Skin of body (tissue), 3 donors: ENCODE measurements at places on chromosomes 13 and 19. TPM values are rescaled to one million over a fixed set of nuclear protein-coding genes. Genes with fewer than 3 reads are reported as not detected.

DNA sequence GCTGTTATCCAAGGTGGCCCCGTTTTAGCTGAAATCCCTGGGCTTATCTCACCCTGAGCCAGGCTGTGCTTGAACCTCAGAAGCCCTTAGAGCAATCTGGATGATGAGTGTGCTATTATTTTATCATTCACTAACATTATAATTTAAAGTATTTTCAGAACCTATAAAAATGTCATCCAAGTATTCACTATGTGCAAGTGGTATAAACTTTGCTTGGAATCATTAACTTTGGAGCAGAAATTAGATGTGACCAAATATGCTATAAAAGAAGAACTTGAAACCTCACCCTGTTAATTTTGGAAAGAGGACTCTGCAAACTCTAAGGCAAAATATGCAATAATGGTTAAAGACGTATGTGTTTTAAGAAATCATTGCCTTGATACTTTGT is 147.5 kb downstream of the USP12 start:
- no peak for DNase-seq

DNA sequence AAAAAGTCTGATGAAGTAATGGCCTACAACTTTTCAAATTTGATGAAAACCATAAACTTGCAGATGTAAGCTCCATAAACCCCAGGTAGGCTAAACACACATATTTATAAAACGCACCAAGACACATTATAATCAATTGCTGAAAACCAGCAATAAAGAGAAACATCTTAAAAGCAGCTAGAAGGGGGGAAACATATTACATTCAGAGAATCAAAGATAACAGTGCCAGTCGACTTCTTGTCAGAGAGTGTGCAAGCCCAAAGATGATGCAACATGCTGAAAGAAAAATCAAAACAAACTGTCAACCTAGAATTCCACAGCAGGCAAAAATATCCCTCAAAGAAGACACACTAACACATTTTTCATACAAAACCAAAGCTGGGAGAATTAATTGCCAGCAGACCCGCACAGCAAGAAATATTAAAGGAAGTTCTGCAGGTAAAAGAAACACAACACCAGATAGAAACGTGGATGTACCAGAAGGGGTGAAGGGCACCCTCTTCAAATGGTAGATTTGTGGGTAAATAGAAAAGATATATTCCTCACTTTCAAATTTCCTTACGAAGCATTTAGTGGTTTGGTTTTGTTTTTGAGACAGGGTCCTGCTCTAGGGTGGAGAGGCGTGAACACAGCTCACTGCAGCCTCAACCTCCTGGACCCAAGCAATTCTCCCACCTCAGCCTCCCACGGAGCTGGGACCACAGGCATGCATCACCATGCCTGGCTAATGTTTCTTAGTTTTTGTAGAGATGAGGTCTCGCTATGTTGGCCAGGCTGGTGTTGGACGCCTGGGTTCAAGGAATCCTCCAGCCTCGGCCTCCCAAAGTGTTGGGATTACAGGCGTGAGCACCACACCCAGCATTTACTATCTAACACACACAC is 16.5 kb upstream of the ATP1A3 start:
- no peak for DNase-seq

DNA sequence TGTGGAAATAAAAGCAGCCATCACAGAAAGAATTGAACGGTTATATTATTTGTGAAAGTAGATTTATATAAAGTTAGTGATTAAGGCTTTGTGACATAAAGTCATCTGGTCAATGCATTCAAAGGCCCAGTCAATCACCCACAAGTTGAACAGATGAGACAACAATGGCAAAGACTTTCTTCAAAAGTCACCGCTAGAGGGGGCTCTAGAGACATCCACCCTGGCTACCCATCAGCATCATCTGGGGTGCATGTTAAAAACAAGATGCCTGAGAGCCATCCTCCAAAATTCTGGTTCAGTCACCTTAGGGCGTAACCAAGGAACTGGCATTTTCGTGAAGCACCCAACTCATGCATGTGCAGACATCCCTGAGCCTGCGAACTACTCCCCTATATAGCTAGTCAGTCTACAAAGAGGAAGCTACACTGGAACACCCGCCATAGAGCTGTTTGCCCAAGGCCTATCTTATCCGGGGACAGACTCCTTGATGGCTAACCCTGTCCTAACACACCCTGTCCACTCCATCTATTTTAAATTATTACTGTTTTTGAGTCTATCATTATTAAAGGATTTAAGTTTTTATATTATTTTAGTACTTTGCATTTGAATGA is 970.5 kb downstream of the UQCRFS1 start:
- no peak for DNase-seq

GRCh38 chr13:31686670-31687425 is 52.5 kb upstream of the RXFP2 start:
- DNase-seq, result peak; percentile 57

GRCh38 chr13:109241160-109241559 is 545.2 kb downstream of the IRS2 start:
- DNase-seq, result no peak

DNA sequence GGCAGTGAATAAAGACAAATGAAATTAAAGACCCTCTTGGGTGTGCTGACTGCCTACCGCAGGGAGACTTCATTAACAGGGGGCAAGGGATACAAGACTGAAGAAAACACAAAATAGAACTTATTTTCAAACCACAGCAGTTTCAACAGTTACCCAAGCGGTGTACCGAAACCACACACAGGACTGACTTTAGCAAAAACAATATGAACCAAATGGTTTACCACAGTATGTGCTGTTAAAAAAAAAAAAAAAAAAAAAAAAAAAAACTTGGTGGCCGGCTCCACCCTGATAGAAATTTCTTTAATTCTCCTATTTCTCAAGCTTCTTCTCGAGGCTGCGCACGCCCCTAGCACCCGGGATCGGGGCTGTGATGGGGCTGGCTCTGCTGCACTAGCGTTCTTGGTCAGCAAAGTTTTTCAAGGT is 42.6 kb downstream of the KLF2 start:
- no peak for DNase-seq

GRCh38 chr19:40441719-40442253 is 2.3 kb downstream of the SERTAD3 start:
- DNase-seq, result no peak

DNA sequence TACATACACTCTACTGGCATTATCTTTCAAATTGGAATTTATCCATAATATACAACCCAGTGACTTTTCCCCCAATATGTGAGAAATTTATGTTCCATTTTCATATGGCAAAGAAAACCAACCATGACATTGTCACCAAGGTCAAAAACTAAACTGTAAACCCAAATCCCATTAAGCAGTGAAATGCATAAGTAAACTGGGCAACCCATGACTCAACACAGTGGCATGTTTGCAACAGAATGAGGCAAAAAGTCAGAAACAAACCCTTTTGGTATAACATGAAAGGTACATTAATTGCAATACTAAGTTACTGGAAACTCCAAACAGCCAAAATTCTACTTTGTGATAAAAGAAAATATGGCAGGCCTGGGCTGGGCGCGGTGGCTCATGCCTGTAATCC is 4.9 kb downstream of the ZNF878 start:
- DNase-seq, result no peak

- no peak for DNase-seq
These were observed 327.8 kb downstream of the ATP8A2 start for GRCh38 chr13:25699600-25699999.

DNA sequence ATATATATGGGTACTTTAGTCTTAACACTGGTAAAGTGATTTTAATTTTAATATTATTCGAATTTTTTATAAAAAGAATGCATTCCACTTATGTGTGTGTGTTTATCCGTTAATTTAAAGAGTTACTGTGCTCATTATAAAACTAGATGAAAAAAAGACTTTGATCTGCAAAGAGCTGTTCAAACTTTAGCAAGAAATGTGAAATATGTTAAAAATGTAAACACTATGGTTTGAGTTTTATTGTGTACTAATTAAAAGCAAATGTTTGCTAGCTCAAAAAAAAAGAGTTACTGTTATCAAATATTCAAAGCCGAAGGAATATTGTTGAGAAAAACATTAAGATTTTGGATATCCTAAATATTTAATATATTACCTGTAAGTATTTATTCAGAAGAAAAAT is 34.5 kb downstream of the UFM1 start:
- DNase-seq, result no peak

- no peak for DNase-seq
These were observed 124.4 kb upstream of the SPRY2 start for GRCh38 chr13:80465321-80465720.

- no peak for DNase-seq
These were observed 18.2 kb upstream of the ZNF14 start for GRCh38 chr19:19750842-19751790.

DNA sequence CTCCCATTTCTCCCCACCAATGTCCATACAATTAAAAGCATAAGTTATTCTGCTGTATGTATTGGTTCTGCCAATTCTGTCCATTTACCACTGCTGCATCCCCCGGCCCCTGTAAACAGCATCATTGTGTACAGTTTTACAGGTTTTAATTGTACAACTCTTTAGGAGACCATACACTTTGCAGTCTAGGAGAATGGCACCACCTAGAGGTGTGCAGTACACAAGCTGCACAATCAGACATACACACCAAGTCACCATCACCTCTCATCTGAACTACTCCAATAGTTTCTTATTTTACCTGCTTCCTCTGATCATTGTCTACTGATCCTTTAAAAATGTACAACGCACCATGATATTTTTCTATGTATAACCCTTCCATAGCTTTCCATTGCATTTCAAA is 855.9 kb upstream of the KLHL1 start:
- no peak for DNase-seq

DNA sequence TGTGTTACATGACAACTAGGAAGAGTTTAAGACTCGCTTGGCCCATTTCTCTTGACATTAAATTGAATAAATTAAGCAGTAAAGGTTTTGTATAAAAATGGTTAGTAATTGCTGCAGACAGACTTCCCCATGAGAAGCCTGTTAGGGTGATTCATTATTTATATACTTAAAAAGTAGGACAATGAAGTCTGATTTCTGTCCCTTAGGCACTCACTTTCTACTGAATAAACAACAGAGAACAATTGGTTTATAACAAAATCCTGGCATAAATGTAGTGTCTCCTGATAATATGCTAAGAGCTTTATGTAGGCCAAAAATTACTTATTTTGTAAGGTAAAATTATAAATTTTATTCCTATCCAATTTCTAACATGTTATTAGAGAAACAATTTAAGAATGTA is 2138.5 kb upstream of the PCDH20 start:
- no peak for DNase-seq

DNA sequence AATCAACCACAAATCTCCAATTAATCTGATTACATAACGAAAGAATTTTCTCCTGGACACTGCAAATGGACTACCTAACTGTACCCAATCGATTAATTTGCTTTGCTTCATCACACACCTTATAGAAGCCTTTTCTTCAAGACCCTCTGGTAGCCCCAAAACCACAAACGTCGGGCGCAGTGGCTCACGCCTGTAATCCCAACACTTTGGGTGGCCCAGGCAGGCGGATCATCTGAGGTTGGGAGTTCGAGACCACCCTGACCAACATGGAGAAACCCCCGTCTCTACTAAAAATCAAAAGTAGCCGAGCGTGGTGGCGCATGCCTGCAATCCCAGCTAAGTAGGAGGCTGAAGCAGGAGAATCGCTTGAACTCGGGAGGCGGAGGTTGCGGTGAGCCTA is 42.9 kb upstream of the ZNF429 start:
- no peak for DNase-seq

DNA sequence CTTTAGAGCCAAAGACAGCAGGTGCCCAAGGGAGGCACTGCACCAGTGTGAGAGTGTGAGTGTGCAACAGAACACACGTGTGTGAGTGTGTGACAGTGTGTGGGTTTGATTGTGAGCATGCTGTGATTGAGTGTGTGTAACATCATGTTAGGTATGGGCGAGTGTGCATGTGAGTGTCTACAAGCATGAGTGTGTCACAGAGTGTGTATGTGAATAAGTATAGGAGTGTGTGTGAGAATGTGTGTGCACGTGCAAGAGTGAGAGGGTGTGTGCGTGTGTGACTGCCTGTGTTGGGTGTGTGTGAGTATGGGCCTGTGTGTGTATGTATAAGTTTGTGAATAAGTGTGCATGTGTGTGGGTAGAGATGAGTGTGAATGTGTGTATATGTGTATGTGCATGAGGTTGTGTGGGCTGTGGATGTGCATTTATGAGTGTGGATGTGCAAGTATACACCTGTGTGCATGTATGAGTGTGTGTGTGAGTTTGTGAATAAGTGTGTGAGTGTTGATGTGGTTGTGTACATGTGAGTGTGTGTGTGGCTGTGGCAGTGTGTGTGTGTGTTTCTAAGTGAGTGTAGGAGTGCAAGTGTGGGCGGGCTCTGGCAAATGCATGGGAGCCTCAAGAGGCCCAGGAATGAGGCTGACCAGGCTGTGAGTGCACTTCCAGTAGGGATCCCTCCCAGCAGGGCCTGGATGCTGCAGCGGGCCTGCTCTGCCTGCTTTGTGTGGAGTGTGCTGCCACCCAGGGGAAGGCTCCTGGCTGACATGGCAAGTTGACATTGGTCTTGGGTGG is 198.4 kb downstream of the COL4A1 start:
- peak; percentile 76 for DNase-seq

DNA sequence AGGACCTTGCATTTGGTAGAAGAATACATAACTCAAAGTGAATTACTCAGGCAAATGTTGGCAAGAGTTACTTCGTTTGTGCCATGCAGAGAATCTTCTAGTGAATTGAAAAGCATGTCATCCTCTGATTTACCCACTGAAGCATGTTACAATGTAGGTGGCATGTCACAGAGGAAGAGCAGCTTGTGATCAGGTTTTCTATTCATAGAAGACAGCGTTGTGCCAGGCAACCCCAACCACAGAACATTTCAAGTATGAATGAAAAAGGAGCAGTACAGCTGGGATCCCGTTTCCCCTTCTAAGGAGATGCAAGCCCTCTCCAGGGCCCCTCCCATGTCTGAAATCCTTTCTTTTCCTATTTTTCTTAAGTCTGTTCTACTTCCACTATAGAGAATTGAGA is 6.0 kb upstream of the KATNAL1 start:
- DNase-seq, result no peak

GRCh38 chr19:18948976-18949356 is 7.9 kb upstream of the HOMER3 start:
- DNase-seq, result no peak

The CDX2 gene
- total RNA-seq, result not detected

The CEACAM1 gene
- 3.5 TPM for total RNA-seq

The LILRA2 gene
- 1.1 TPM for total RNA-seq

The CEACAM16 gene
- not detected for total RNA-seq

The CYP2A7 gene
- not detected for total RNA-seq

The AXL gene
- total RNA-seq, result 36.2 TPM

The OVOL3 gene
- total RNA-seq, result not detected

The KLC3 gene
- total RNA-seq, result 26.0 TPM

The ADGRE3 gene
- 1.2 TPM for total RNA-seq

The TNFSF9 gene
- 0.69 TPM for total RNA-seq

The HIPK4 gene
- total RNA-seq, result 0.10 TPM
